Stimulated activated CD4-positive, alpha-beta T cell treated with anti-CD3 and anti-CD28 coated beads, Interleukin-4, amount 100 ng/mL, for 48 hours (primary cell): ENCODE measurements at places on chromosomes 1 and 21.
A peak's percentile ranks its signal among the peaks of the same experiment; 100 is the strongest.

DNA sequence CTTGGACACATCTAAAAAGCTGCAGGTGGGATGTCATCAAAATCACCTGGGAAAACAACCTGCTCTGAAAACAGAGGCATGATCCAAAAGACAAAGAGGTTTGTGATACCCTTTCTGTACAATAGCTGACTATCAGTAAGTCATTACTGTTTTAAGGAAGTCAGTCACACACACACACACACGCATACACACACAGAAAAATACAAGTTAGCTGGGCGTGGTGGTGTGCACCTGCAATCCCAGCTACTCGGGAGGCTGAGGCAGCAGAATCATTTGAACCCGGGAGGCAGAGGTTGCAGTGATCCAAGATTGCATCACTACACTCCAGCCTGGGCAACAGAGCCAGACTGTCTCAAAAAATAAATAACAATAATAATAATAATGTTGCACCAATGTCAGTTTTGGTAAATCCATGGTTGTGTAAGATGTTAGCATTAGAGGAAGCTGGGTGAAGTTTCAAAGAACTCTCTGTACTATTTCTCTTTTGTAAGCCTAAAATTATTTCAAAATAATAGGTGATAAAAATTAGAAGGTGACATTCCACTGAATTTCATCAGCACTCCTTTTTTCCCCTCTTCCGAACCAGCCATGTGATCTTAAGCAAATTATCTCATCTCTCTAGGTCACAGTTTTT, 9.9 kb upstream of the HLCS start:
- no peak for DNase-seq

DNA sequence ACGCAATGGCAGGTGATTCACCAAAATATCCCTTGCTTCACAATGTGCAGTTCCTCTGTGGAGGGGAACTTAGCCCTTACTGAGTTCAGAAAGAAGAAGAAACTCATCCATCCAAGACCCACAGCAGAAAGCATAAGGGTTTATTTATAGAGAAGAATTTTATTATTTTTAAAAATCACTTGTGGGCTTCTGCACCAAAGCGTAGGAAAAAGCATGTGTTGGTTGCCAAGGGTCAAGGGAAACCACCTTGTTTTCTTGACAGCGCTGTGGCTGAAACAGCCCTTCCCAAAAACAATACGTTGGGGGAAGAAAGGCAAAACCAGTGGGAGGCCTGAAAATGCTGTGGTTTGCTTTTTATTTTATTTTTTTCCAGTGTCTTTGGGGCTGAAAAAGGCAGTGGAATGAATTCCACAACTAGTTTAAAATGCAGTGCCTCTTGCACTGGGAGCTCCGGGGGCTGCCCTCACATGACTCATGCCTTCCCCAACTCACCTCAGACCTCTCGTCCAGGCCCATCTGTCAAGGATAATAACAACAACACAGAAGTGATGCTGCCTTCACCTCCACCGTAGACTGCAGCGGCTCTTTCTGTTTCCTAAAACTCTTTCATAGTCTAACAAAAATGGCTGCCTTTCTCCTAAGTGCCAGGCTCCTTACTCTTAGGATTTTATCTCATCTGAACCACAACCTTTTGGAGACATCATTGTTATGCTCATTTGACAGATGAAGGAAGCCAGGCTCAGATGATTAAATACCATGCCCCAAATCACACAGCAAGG, 224.2 kb upstream of the JUN start:
- DNase-seq: peak; percentile 29

DNA sequence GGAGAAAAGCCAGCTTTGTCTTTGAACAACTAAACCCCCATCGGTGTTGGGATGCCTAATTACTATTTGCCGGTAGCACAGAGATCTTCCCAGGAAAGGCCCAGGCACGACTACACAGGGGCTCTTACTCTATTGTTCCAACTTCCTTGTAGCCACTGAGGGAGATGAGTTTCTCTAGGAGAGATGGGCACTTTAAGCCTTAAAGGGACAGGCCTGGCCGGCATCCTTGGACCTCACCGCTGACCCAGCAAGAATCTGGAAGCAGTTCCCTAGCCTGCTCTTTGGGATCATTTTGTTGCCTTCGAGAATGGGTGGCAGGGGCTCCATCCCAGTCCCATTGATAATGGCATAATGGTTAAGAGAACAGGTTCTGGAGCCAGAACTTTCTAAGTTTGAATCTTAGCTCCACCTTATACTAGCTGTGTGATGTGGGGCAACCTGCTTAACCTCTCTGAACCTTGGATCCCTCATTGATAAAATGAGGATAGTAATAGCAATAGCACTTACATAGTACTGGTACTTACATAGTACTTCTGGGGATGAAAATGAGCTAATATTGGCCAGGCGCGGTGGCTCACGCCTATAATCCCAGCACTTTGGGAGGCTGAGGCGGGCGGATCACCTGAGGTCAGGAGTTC, 239.1 kb upstream of the TMEM51 start:
- DNase-seq: no peak

DNA sequence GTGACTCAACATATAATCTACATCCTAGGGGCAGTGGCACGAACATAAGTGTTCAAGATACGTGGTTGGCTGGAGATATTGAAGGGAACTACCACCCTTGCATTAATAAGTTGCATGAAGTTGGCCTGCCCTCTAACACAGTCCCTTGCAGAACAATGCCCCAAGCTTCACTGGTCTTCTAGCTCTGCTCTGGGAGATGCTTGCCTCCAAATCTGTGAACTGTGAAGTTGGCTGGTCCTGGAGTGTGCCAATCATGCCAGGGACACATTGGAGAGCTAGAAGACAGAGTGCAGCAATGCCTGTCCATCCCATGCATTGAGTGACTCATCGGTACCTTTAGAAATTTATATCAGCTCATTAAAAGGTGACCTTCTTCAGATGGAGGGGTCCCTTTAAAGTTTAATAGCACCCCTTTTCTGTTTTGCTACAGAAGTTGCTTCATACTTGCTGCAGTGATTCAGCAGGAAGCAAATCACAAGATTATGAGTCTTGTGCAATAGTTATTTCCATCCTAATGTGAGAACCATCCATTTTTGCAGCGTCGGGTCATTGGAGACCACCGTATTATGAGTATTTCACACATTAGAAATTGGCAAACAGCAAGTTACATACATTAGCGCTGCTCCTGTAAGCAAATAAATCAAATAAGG, 55.2 kb upstream of the KAZN start:
- no peak for DNase-seq

GRCh38 chr1:59316497-59317128, 19.7 kb downstream of the FGGY start:
- DNase-seq: no peak

GRCh38 chr1:24849672-24850295, 80.3 kb downstream of the RUNX3 start:
- no peak for DNase-seq

DNA sequence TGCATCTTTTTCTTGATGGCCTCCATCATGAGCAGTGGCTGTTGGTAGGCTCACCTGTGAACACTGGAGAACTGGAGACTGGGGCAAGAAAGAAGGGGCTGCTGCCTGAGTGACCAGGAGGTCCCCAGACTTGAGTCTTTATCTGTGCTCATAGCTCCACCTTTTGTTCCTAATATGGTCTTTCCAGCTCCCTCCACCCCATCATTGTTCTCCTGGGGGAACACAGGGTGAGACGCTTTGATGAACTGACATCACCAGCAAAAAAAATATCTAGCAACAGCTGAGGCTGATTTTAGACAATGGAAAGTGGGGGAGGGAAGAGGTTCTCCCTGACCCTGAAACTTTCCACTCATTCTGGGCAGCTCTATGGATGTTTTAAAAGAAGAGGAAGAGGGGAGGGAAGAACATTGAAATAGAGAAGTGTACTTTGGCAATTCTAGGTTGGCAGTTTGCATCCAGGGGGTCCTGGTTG, at the start of gene TPM3:
Gene TPM3 (minus strand): TSS at position 111 of the 472 bp plus-strand sequence. CDS start 82 bp downstream, at position 29.
- DNase-seq: no peak

DNA sequence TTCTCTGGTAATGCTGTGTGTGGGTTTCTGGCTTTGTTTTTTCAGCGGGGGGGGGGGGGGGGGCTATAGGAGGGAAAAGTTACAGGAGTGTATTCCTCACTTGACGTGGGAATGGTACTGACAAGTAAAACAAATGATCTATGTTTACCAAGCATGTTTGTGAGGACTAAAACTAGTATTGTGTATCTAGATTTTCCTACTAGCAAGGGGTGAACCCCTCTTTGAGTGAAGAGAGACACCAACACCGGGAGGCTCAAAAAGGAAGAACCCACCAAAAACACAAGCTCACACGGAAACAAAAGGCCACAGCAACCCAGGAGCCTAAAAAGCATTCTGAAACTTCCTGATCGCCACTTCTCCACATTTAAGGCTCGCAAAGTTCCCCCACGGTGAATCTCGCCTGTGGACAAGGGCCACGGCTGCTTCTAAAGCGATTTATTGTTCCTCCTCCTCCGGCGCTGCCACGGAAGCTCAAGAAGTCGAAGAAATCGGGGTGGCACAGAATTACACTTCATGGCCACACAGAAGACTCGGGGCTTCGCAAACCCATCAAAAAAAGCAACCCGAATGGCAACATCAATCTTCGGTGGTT, 703 bp downstream of the PUM1 start:
- DNase-seq: no peak

- DNase-seq: no peak
Measured at GRCh38 chr1:66439031-66439740, 94.8 kb upstream of the SGIP1 start.

- no peak for DNase-seq
Measured at GRCh38 chr1:117638759-117639158, 32.9 kb downstream of the TENT5C start.

DNA sequence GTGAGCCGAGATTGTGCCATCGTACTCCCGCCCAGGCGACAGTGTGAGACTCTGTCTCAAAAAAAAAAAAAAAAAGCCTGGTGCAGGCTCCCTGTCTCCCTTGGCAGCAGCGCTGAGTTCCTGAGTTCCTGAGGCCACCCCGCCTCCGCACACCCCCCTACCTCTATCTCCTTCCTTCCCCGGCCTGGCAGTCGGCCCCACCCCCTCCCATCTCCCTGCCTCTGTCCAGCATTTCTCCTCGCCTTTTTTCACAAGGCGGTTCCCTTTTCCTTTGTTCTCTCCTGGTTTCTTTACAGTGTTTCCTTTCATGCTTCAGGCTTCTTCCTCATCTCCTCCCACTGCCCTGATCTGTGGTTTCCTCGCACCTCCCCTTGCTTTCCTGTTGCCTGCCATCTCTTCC, 2.7 kb downstream of the RORC start:
- no peak for DNase-seq

- DNase-seq: no peak
Measured at GRCh38 chr1:115325874-115326273, 12.2 kb downstream of the NGF start.

DNA sequence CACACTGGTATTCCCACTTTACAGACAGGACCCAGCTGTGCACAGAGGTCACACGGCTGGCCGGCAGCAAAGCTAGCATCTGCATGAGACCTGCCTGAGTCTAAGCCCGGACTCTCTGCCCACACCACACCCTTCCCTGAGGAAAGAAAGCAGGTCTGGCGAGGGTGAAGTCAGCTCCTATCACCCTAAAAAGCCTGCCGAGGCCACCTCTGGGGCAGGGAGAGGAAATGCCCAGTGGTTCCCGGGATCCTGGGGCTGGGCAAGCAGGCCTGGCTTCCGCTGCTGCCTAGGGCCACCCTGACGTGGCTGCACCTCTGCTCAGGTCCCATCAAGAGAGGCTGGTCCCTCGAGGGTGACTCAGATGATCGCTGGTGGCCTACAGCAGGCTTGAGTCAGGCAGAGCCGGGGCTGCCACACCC, 42.2 kb downstream of the RAP1GAP start:
- no peak for DNase-seq

- no peak for DNase-seq
Measured at GRCh38 chr1:145985502-145986439, 10.6 kb downstream of the TXNIP start.
